Activated naive CD4-positive, alpha-beta T cell treated with anti-CD3 and anti-CD28 coated beads, Interleukin-2, amount 50 U/mL, for 16 hours (primary cell): ENCODE measurements at places on chromosomes 13 and 19.

DNA sequence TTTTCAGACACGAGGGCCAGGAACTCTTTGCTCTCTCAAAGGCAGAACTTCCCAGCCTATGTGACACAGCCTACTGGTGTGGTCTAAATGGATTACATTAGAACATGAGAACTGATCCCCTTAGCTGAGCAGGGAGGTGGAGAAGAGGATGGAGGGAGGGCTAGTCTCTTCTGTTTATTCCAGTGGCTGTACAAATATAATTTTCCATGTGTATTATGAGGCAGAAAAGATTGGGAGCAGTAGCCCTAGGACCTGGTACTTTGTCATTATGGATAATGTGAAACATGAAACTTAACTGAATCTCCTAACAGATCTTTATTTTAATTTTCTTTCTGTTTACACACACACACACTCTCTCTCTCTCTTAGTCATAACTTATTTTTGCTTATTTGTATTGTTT, 82.1 kb downstream of the WDFY2 start:
- DNase-seq: no peak

- no peak for DNase-seq
These were observed 80.1 kb downstream of the GGACT start for GRCh38 chr13:100508455-100508854.

- DNase-seq: no peak
These were observed 50.5 kb downstream of the SOX1 start for GRCh38 chr13:112117258-112117954.

DNA sequence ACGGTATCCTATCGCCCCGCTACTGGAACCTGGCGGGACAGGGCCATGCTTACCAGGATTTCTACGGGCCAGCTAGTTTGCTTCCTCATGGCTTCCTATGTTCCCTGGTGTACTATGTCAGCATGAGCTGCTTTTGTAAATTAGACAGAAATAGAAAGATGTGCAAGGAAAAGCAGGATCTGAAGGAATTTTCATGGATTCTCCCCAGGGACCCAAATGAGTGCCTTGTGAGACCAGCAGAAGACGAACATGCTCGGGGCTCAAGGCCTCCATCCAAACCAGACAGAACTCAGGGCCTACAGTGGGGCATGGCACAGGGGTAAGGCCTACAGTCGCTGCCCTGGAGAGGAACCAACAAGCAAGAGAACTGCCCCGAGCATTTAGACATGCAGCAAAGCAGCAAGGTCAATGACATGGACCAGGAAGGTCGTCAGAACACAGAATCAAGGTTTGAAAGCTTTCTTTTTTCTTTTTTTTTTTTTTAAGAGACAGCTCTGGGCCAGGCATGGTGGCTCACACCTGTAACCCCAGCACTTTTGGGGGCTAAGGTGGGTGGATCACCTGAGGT, 17.3 kb downstream of the EPS15L1 start:
- DNase-seq: no peak

GRCh38 chr13:50699874-50700663, 143.4 kb downstream of the DLEU7 start:
- DNase-seq: no peak

GRCh38 chr19:6572217-6572616, 18.7 kb downstream of the CD70 start:
- DNase-seq: no peak

- DNase-seq: no peak
These were observed 13.8 kb downstream of the ZNF763 start for GRCh38 chr19:11978492-11979100.

- no peak for DNase-seq
These were observed 361.8 kb downstream of the KCNRG start for GRCh38 chr13:50376895-50377575.

DNA sequence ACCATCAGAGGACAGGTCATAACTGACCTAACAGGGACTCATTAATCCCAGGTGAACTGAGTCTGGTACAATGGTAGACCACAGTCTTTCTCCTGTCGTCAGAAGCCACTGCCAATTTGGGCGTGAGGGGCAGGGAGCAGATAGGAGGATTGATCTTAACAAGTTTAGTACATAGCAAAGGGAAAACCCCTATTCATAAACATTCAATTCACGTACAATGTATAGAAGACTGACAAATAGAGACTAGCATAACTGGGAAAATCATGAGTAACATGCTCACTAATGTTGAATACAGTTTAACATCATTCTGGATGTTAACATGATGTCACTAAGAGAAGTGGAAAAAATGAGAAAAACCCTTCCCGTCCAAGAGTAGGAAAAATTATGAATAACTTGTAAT, 54.1 kb downstream of the SLC7A1 start:
- DNase-seq: no peak

DNA sequence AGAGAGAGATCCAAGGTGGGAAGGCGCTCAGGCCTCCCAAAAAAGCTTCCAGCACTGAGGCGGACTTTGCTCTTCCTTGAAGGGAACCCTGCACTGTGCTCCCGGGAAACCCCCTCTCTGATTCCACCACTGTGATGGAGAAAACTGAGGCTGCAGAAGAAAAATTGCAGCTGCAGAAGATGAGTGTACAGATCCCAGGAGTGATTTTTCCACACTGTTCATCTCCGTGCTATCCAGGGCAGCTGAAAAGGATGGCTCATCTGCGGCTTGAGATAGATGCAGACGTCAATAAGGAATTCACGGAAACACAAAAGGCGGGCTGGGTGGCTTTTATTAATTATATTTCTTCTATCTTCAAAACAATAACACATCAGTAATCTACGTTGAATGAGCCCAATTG, 26.2 kb downstream of the CCNE1 start:
- no peak for DNase-seq

DNA sequence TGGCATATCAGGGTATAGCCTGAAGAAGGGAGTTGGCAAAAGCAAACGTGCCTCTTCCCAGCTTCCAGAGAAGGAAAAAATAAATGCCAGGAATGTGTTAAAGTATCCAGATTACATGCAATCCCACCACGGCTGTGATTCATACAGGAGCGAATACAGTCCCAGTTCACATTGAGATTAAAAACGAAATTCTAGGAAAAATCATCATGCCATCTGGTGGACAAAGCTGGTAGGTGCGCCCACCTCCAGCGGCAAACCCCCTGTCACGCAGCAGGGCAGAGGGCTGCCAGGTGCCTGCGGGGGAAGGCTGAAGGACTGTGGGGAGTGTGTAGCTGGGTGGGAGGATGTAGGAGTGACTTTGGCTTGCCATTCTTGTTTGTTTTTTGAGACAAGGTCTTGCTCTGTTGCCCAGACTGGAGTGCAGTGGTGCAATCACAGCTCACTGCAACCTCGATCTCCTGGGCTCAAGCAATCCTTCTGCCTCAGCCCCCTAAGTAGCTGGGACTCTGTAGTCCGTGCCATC, 6.4 kb upstream of the DMWD start:
- DNase-seq: peak; percentile 58

- no peak for DNase-seq
These were observed 525.9 kb downstream of the FGF9 start for GRCh38 chr13:22196777-22197176.
